Astrocyte of the hippocampus (primary cell): ENCODE measurements at places on chromosomes 6 and 20.

- DNase-seq, result peak; percentile 9
Observed at GRCh38 chr6:26088344-26088743, 1.1 kb downstream of the HFE start.

GRCh38 chr20:20226554-20226953 is 141.3 kb upstream of the INSM1 start:
- no peak for DNase-seq

- no peak for DNase-seq
Observed at GRCh38 chr20:59690976-59691375, 86.6 kb downstream of the PHACTR3 start.

DNA sequence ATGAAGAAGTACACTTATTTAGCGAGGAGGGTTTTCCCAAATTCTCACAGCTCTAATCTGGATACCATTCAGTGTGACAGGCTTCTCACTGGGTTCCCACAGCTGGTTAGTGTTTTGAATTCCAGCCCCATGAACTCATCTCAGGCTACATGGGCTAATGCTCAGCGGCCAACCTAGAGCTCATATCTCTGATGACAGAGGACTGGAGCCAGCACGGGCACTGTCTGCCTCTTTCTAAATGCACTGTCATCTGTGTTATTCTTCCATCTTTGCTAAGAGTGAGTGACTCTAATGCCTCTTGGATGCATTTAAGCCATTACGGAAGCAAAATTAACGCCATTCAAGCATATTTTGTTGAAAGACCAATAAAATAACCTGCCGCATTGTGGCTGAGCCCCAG is 308.9 kb upstream of the JAG1 start:
- DNase-seq, result peak; percentile 91

DNA sequence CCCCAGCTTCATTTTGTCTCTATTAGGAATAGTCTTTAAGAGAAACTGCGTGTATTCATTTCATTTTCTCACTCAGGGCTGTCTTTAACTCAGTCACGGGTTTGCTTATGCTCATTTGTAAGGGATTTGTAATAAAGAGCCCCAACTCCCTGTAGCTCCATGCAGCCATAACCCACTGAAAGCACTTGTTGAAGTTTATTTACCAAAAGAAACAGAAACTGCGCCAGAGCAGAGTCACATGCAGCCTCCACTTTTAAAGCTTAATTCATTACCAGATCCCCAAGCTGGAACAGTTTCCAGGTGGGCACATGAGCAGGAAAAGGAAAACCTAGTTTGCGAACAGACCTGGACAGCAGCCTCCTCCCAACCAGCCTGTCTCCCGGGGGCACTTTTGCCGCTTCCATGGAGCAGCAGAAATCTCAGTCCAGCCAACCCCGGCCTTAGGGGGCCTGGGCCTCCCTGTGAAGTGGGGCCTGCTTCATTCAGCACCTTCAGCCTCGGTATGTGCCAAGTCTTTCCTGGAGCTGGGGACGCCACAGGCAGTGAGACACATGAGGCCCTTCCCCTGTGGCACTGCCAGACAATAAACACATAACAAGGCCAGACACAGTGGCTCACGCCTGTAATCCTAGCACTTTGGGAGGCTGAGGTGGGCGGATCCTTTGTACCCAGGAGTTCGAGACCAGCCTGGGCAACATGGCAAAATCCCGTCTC is 4.5 kb downstream of the BCAS4 start:
- no peak for DNase-seq

DNA sequence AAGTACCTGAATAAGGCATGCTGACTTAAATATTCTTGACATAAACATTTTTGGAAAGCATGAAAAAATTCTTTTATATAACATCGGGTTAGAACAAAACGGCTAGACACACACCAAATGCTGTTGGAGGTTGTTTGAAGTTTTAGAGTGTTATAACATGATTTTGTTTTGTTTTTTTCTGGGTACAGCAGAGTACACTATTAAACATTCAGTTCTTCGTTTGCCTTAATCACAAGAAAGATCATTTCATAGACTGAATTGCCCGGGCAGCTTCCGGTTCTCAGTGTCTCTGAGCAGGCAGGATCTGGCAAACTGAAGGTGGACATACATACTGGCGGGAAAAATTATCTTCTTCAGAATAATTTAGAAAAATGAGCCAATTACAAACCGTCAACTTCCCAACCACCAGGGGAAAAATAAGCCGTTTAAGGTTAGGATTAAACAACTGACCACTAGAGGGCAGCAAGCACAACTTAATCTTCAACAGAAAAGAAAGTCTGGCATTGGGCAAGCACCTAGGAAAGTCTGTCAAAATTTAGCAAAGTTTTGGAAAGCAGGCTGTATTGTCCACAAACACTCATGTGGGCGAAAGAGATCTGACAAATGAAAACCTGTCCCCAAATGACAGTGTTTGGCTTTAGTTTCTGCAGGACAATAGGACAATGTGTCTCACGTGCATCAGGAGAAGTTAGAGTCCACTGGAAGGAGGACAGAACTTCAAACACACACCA is 15.0 kb downstream of the ZNF217 start:
- peak; percentile 91 for DNase-seq

- peak; percentile 75 for DNase-seq
Observed at GRCh38 chr6:75296811-75297779, 12.5 kb upstream of the TMEM30A start.

GRCh38 chr20:57065646-57066045 is 200.8 kb downstream of the BMP7 start:
- DNase-seq, result peak; percentile 80

GRCh38 chr6:112525749-112526148 is 178.6 kb downstream of the RFPL4B start:
- no peak for DNase-seq

GRCh38 chr6:119467488-119468081 is 118.0 kb upstream of the MAN1A1 start:
- peak; percentile 51 for DNase-seq

DNA sequence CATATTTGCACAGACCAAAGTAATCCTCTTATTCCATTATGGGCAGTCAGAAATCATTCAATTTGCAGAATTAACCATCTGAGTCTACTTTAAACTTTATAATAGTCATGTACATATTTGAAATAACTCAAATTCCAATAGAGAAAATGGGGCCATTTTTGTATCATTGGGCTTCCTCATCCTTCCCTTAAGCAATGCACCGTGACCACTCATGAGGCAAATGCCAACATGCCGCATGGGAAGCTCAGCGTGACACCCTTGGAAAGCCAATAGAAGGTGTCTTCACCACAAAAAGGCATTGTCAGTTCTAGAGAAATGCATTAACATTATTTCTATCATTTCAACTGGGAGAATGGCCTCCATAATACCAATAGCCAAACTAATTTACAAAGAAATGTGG is 38.5 kb downstream of the SIM1 start:
- DNase-seq, result no peak

DNA sequence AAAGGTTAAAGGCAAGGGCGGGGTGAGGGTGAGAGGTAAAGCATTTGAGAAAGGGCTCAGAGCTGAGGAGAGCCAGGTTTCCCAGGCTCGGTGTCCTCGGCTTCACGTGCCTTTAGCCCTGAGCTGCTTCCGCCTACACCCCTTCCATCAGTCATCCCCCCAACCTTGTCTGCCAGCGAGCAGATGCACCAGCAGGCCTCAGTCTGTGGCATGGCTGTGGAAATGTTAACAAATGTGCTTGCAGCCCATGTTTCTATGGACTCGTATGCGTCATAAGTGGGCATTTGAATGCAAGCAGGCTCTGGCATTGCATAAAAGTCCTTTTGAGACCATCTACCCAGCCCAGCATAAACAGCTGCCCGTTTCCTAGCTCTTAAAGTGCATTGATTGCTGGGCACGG is 88.8 kb downstream of the SYNJ2 start:
- peak; percentile 25 for DNase-seq

GRCh38 chr6:45192556-45192955 is 135.6 kb upstream of the RUNX2 start:
- no peak for DNase-seq

DNA sequence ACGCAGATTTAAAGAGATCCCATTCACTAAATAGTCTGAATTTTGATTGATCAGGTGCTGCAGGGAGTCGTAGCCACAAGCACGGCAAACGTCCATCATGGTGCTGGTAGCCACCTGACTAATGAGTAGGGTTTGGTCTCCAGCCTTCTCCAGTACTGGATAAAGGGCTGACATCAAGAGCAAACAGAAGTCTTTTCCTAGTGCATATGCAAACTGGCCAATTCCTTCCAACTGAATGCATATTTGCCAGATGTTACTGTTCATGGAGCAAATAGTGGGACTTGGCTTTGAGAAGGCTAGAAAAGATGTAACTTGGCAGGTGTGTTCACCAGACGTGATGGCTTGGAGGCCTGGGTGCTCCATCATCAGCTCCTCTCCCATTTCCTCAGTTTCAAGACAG is 21.6 kb downstream of the TTI1 start:
- DNase-seq, result no peak

DNA sequence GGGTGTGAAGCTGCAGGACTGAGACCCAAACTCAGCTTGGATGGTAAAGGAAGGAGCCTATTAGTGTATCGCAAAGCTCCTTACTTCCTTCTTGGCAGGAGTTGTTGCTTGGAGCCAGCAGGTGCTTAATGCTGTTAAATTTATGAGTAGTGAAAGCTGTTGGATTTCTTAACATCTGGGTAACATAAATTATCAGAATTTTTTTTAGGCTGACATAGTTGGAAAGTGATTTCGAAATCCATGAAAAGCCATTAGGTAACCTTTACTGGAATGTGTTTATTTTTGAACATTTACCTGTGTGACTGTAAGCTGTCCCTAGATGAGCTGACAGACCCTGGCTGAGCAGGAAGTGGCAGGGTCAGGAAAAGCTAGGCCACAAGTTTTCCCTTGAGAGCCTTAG is 470.4 kb upstream of the SLC35B3 start:
- no peak for DNase-seq

GRCh38 chr20:47642118-47642517 is 140.4 kb downstream of the NCOA3 start:
- no peak for DNase-seq

- no peak for DNase-seq
Observed at GRCh38 chr6:16720861-16721260, 40.4 kb downstream of the ATXN1 start.

GRCh38 chr6:132763269-132763668 is 5.6 kb upstream of the VNN2 start:
- DNase-seq, result no peak

- DNase-seq, result no peak
Observed at GRCh38 chr6:44854712-44855443, 467.4 kb downstream of the CDC5L start.

GRCh38 chr20:13037727-13038126 is 29.0 kb downstream of the SPTLC3 start:
- DNase-seq, result peak; percentile 18

DNA sequence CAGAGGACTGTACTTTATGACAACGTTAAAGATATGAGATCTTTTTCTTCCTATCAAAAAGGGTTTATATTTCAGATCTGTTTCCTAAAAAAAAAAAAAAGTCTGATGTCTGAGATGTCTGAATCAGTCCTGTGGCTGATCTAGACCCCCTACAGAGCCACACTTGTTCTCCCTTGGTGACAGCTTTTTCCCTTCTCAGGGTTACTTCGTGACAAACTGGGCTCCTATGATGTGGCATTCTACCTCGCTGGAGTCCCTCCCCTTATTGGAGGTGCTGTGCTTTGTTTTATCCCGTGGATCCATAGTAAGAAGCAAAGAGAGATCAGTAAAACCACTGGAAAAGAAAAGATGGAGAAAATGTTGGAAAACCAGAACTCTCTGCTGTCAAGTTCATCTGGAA is 134.5 kb downstream of the SLC16A10 start:
- DNase-seq, result no peak

DNA sequence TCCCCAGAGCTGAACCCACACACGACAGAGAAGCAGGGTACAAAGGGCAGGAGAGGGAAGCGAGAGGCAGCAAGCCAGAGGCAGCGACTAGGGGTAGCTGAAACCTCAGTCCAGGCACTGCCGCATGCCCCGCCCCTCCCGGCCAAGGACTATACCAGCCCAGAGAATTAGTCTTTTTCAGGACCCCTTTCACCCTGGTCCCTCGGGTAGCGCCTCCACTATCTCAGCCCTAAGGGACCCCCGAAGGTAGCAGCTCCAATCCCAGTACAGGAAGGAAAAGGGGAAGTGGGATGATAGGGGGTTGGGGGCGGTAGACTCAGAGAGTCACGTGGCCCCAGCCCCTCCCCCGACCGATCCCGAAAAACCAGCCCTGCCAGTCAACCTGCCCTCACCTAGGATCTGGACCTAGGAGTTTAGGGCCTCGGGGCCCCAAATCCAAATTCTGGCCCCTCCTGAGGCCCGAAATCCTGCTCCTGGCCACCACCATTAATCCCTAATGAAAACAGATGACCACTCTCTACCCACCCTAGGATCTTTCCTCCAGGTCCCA is 1.3 kb downstream of the RGL2 start:
- DNase-seq, result peak; percentile 53

GRCh38 chr6:133528566-133528965 is 287.4 kb downstream of the EYA4 start:
- peak; percentile 33 for DNase-seq

GRCh38 chr6:144725736-144726522 is 440.8 kb downstream of the UTRN start:
- peak; percentile 51 for DNase-seq

DNA sequence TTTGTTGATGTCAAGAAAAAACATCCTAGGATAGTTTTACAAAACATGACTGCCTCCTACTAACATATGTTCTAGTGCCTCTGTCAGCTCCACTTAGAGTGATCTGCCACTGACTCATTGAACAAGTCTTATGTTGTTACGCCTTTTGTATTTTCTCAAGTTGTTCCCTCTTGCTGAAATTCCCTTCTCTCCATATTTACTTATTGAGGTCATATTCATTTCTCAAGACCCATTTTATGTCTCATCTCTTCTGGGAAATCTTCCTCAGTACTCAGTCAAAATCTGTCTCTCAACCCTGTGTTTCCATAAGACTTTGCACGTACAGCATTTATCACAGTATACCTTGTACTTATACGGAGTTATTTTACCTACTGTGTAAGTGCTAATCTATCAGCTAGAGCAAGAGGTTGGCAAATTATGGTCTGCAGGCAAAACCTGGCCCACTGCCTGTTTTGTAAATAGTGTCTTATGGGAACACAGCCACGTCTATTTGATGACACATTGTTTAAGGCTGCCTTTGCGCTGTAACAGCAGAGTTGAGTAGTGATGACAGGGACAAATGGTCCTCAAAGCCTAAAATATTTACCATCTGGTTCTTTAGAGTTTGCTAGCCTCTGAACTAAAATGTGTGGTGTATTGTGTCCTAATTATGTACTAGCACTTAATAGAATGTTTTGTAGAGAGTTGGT is 83.4 kb downstream of the ADGRB3 start:
- peak; percentile 54 for DNase-seq

- no peak for DNase-seq
Observed at GRCh38 chr20:45340951-45341350, 7.3 kb downstream of the SDC4 start.

DNA sequence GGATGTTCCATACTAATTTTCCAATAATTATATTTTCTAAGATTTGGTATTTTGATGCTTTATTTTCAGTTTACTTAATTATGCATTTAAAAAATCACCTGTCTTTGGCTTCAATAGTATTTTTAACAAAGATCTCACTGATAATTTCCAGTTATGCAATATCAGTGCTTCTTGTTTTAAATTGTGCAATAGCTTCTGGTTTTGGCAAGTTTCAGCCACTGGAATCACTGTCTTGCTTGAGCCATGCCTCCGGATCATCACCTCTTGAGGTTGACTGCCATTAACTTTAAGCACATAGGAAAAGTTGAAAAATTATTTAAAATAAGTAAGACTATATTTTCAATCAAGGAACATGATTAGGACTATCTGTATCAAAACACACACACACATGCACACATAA is 1242.1 kb downstream of the HACE1 start:
- DNase-seq, result no peak

GRCh38 chr20:36835453-36836198 is 40.3 kb upstream of the TLDC2 start:
- peak; percentile 98 for DNase-seq
